AG04450 (cell line): ENCODE measurements at places on chromosomes 3 and 15.

DNA sequence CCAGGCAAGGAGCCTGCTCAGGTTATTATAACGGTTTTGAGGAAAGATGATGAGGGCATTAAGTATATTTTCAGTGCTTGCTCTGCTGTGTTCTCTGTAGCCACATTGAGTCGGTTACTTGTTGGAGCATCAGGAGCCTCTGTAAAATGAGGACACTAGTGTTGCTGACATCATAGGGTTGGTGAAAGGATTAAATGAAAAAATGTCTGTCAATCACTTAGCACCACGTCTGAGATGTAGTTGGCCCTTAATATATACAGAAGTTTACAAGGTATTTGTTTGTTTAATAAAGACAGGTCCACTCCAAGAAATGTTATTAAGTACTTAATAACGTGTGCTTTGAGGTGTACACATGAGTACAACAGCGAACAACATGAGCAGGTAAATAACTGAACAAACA, 735 bp upstream of the SLC25A26 start:
- no peak for DNase-seq

- no peak for DNase-seq
These were observed 16.4 kb downstream of the UBE2E2 start for GRCh38 chr3:23219552-23219951.

- no peak for DNase-seq
These were observed 122.6 kb downstream of the ANO10 start for GRCh38 chr3:43499256-43499655.

DNA sequence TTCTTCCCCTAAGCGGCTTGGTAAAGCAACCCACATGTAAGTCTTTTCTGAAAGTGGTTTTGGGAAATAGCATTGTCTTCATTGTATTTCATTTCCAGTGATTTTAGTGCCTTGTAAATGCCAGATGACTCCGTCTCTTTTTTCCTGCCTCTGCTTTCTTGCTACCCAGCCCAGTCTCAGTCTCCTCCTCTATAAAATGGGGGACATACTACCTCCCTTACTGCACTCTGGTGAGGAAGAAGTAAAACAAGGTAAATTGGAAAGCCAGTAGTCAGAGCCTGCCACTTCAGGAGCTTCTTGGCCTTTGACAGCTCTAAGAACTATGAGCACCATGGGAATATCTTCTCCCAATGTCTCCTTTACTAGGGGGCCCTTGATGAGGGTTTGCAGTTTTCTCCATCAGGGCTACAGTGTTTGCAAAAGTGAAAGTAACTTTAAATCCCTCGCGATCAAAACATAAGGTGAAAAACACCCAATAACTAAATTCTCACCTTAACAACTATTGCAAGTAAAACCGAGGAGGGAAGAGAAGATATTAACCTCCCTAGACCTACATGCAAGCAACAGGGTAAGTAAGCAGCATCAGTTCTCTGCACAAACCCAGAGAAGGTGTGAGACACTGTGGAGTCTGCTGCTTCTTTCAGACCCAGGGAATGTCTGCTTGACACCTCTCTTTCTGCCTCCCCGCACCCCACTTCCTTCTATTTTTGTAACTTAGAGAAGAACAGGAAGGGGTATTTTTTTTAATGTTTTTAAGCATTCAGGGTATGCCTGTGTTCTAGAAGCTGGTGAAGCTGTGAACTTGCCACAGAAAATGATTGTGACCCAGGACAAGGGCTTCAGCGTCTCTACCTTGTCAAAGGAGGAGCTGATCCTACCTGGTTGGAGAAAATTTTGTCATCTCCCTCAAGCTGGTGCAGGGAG, 159.1 kb upstream of the EOMES start:
- no peak for DNase-seq

- no peak for DNase-seq
These were observed 22.3 kb downstream of the MECOM start for GRCh38 chr3:169641167-169641566.

DNA sequence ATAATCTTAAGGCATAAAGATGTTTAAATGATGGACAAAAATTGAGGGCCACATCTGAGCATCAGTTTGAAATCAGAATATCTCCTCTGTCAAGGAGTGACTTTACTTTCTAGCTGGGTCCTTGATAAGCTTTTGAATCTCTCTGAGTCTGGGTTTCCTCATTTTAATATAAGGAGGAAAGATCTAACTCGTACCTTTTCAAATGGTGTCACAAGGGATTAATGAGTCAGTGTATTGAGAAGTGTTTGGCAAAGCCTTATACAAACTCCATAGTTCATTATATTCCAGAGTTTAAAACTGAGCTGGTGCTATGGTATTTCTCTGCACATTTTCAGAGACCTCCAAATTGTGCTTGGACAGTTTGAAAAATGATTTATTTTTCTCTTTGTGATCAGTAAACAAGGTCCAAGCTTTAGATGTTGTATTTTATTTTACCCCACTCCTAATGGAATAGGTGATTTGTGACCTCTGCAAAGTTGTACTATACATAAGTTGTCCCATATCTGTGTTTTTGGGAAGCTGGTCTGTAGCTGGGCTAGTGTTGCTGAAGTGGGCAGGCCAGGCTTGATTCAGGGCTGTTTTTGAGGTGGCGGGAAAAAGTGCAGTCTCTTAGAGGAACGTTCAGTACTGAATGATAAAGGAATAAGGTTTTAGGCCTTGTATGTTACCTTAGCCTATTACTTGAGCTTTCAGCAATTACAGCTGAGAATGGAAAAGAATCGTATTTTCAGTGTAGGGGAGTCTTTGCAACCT, 5.6 kb downstream of the FNDC3B start:
- DNase-seq = no peak

DNA sequence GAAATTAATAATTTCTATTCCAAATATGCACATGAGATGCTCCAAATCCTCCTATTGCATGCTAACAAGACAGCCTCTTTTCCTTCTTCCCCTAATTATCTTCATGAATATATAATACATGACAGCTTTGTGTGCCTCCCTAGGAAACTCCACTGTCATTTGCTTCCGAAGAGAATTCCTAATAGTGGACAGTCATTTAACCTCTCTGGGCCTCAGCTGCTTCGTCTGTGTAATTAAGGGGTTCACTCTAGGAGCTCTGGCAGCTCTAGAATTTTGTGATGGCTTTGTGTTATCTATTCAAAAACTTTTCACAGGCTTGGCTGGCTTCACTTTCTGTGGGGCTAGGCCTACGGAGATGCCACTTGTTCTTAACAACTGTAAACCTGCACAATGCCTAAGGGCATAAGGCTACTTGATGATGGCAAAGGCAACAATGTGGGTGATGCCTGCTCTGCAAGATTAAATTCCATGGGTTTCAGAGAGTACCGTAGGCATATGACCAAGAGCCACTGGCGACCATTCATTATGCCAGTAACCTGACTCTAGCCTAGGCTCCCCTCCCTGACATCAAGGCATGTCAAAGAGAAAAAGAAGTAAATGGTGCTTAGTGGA, 333.8 kb upstream of the UMPS start:
- no peak for DNase-seq

DNA sequence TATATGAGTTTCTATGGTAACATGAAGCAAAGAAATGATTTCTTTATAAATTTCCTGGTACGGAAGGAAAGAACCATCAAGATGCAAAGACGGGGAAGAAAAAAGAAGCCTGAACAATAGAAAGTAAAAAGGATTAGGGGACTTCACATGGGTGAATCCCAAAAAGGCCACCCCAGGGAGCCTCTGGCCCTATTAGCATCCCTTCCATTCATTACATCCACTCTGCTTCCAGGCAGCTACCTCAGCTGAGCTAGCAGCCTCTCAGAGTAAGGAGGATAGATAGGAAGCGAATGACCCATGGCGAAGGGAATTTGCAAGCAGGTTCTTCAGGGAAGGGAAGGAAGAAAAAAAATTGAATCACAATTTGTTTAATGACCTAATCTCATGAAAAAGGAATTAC, 81.6 kb downstream of the GABRB3 start:
- DNase-seq = no peak

GRCh38 chr3:171865191-171865865, 22.2 kb downstream of the TMEM212 start:
- DNase-seq = no peak

GRCh38 chr3:141828890-141829289, 47.6 kb upstream of the ATP1B3 start:
- DNase-seq = no peak

DNA sequence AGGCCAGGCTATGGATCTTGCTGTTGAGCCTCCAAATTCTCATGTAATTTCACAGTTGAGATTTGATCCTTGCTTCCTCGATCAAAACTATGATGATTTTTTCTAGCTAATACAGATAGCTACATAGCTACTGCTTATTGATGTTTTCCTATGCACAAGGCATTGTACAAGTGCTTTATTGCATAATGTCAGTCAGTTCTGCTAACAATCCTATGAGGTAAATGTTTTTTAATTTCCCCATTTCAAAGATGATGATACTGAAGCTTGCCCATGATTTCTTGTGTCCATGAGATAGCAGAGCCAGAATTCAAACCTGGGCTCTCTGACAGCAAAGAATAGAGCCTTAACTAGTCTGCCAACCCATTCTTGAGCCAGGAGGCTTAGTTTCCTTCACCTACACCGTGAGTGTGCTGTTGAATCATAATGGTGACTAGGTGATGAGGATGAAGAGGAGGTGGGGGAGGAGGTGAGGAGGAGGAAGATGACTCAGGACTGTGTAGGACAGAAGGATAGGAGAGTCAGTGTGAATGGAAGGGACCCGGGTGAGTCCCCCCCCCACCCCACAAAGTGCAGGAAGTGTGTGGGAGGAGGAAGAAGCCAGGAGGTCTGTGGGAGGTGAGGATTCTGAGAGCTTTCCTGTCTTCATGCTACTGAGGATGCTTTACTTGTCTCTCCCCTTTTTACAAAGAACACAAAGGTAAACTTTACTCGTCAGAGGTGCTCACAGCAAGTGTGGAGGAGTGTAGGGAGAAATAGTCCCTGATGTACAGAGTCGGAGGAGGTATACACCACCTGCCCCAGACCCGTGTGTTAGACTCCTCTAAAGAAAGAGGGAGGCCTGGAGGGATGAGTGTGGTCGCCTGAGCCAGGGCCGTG, 3.6 kb downstream of the TAGLN3 start:
- DNase-seq = no peak

DNA sequence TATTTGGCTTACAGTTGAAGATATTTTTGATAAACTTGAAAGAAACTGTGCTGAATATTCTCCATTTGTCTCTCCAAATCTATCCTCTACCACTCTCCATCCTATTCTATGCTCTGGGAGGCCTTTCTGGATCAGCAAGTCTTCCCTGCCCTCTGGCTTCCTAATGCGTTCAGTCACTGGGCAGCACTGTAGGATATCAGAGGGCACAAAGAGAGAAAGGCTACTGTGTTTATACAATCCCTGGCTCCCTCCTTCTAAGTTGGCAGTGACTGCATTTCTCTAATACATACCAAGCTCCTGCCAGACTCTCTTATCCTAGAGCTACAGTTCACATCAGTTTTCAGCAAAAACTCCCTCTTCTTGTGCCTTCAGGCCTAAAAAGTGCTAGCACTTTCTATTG, 102.1 kb upstream of the FHIT start:
- DNase-seq = no peak

DNA sequence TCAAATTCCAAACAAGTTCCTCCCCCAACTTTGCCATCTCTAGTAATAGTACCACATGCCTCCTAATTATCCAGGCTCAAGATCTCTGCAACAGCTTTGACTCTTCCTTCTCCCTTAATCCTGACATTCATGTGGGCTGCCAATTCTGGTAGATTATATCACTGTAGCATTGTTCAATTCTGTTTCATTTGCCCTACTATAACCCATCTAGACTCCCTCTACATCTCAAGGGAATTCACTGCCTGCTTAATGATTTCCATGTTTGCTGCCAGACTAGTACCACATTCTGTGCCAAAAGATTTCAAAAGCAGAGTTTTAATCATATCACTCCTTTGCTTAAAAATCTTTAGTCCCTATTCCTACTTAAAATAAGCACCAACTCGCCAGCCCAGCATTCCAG, 34.6 kb upstream of the PPIB start:
- no peak for DNase-seq

DNA sequence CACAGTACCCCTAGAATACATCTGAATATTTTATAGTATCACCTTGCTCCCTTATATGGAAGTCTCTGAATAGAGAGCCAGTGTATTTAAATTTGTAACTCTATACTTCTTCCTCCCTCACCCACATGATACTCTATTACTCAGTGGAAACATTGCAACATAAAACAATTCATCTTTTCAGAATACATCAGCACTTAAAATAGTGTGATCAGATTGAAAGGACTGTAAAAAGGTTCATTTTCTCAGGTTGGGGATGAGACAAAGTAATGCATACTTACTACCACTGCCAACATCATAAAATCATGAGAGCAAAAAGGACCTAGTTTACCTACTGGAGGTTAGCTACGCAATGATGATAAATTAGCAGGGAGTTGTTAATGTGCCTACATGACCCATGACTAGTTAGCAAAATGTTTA, 13.8 kb upstream of the THRB start:
- DNase-seq = no peak

GRCh38 chr3:66415867-66416428, 84.9 kb downstream of the LRIG1 start:
- no peak for DNase-seq

DNA sequence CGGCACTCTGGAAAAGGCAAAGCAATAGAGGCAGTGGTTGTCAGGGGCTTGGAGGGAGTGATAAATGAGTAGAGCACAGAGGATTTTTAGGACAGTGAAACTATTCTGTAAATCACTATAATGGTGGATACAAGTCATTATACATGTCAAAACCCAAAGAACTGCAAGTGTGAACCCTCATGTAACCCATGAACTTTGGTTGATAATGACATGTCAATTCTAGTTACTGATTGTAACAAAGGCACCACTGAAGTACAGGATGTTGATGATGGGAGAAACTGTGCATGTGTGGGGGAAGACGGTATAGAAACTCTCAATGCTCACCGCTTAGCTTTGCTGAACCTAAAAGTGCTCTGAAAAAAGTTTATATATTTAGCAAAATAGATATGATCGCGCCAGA, 36.0 kb downstream of the BTLA start:
- no peak for DNase-seq

- DNase-seq = no peak
These were observed 86.1 kb downstream of the DLG1 start for GRCh38 chr3:197212290-197212689.

DNA sequence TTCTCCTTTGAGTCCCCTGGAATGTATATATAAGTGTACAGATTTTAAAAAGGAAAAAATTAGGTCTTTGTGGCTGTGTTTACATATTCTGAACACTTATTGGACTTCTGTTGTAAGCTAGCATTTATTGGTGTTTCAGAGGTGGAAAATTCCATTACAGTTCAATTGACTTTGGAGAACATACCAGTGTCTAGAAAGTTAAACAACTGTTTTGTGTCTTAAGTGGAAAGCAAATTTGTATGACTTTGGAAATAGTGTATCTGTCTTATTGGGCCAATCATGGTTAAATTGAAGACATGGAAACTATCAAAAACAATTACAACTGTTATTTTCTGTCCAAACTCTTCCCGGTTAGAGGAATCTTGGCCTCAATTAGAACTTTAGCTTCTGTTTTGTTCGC, 265.0 kb upstream of the C2CD4B start:
- no peak for DNase-seq

- DNase-seq = no peak
These were observed 41.2 kb downstream of the PARP15 start for GRCh38 chr3:122618614-122619013.

GRCh38 chr3:169760479-169760878, 4.4 kb downstream of the TERC start:
- no peak for DNase-seq
